ENCODE measurements at places on chromosomes 16 and 17.

GRCh38 chr17:21019976-21020586 lies 22.7 kb downstream of the USP22 start:
- DNase-seq, result peak; percentile 46

DNA sequence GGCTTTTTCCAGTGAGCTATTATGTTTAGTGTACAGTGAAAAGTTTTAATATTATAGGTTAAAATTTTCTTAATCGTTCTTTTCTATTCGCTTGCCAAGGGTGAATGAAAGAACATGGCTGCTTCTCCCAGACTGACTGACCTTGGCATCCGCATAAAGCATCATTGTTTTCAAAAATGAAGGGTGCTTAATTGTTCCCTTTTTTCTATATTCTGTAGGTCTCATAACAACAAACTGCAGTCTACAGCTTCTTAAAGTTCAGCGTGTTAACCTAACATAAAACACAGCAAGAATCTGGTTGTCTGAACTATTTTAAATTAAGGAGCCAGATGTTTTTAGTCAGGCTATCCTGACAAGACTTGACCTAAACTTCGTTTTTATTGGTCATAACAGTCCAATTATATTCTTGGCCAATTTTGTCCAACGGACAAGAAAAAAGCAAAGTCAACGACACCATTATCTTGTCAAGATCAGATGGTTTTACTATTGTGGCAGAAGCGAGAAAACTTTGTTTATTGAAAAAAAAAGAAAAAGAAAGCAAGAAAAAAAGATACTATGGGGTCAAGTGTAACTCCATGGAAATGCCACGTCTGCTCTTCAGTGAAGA lies 14.1 kb downstream of the C17orf58 start:
- no peak for DNase-seq

GRCh38 chr16:72400257-72401083 lies 228.5 kb upstream of the PMFBP1 start:
- DNase-seq, result peak; percentile 20

DNA sequence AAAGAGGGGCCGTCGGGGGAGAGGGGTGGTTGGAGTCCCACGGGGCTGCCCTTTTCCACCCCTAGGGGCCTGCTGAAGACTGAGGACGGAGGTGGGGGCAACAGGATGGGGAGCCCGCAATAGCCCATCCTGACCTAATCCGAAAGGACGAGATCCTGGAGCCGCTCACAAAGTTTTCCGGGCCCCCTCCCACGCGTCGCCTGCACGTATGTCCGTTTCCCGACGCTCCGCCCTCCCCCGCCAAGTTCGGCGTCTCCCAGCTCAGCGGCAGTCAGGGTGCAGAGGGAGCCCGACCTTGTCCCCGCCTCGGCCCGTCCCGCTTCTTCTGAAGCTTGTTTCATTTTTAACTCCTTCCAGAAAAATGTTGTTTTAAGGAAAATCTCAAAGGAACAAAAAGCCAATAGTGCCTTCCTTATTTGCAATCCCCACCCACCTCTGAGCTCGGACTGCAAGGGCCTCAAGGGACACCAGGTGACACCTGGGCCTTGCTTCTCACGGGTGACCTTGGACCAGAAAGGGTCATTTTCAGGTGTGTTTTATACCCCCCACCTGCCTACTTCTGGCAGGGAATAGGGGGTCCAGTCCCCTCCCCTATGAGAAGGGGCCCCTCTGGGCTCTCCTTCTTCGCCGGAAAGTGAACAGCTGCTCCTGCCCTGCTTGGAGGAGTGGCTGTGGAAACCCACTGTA lies 3.4 kb upstream of the ZNF423 start:
- no peak for DNase-seq

DNA sequence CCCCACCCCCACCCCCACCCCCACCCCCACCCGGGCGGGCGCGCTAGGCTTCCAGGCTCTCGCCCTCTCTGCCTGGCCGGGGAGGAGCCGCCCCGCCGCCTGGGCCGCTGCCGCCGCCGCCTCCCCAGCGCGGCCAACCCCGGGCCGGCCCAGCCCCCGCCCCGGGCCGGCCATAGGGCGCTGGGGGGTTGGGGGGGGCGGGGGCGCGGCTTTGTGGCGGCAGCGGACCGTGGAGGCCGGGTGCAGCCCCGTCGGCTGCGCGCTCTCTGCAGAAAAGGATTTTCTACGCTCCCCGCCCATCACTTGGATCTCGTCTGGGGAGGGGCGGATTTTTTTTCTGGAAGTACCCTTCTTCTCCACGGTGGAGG lies 230.9 kb downstream of the MRTFB start:
- peak; percentile 6 for DNase-seq

- DNase-seq, result peak; percentile 51
Measured at GRCh38 chr17:57045868-57046704, 39.0 kb upstream of the AKAP1 start.

DNA sequence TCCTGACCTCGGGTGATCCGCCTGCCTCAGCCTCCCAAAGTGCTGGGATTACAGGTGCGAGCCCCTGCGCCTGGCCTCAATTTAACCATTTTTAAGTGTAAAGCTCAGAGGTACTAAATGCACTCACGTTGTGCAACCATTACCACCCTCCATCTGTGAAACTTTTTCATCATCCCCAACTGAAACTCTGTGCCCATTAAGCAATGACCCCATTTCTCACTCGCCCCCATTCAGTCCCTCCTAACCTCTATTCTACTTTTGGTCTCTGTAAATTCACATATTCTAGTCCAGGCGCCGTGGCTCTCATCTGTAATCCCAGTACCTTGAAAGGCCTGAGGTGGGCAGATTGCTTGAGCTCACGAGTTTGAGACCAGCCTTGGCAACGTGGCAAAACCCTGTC lies 8.3 kb upstream of the SPNS3 start:
- no peak for DNase-seq

DNA sequence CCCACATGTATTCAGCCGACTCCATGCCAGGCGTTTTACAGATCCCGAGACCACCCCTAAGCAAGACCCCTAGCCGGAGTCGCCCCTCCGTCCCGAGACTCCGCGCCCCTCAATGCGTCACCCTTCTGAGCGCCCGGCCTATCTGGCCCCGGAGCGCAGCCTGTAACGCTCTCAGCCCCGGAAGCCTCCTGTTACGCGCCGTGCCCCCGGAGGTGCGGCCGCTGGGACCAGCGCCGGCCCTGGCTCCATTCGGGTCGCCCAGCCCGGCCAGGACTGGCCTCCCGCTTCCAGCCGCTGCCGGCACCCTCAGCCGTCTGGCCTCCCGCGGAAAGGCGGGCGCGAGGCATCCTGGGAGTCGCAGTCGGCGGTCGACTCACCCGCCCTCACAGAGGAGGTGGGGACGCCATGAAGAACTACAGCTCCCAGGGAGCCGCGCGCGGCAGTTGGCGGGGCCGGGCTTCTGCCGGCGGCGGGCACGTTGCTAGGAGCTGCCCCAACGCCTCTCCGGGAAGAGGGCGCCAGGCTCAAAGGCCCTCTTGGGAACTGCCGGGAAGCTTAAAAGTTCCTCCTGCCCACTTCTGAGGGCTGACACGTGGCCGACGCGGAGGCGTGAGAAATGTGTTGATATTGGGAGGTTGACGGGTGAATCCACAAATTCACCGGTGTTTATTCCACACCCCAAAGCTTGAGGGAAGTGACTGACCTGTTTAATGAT lies at the start of gene FBF1:
Gene FBF1, minus strand, starts transcription at position 316 of the 715 bp plus-strand sequence. CDS start 2,893 bp downstream, outside the sequence.
- peak; percentile 90 for DNase-seq

DNA sequence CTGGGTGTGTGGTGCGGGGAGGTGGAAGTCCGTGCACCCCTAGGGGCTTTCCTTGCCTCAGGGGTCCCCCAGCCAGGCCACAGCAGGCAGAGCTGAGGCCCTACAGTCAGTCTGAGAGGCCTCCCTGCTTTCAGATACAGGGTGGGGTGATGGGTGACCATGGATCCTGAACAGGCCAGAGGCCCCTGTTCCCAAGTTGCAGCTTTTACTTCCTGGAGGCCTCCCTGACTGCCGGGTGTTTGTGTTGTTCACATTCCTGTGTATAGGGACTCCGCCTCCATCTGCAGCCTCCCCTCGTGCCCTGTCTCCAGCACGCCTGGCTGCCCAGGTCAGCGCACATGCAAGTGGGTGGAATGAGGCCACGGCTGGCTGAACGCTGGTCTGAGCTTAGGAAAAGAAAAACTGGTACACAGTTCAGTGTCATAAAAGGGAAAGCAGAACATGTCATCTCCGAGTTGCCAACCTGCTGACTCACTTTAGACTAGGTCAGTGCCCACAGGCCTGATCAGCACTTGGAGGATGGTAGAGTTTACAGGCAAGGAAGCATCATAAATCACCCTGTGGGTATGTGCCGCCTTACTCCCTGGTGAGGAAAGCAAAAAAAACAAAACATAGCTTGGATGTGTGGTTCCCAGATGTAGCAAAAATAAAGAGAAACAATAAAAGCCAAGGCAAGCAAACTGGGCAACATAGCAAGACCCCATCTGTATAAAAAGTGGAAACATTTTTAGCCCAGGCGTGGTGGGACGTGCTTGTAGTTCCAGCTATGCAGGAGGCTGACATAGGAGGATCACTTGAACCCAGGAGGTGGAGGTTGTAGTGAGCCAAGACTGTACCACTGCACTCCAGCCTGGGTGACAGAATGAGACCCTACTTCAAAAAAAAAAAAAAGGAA lies 6.2 kb upstream of the SLC7A6 start:
- DNase-seq, result no peak

- DNase-seq, result no peak
Measured at GRCh38 chr17:67999291-67999911, 3.1 kb upstream of the C17orf58 start.

DNA sequence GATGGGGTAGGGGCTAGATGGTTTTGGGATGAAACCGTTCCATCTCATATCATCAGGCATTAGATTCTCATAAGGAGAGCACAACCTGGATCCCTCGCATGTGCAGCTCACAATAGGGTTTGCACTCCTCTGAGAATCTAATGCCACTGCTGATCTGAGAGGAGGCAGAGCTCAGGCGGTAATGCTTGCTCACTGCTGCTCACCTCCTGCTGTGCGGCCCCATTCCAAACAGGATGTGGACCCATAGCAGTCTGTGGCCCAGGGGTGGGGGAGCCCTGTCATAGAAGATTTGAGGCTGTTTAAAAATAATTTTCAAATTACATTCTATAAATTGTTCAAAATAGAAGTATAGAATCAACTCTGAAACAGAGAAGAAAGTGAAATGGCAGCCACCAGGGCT lies 50.8 kb downstream of the PHKB start:
- no peak for DNase-seq

DNA sequence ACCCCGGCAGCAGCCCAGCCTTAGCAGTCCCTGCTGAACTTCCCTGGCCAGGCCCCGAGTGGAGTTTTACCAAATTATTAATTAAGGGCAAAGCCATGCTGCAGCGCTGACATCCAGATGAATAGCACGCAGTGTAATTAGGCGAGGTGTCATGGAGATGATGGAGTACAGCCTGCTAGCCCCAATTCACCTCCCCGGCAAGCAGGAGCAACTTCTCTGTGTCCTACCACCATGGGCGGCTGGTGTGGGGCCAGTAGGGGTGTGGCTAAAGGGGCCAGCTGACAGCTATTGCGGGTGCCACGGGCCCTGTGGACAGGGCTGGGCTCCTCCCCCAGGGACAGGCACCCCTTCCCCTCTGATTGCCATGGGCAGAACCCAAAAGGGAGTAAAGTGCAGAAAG lies 24.5 kb downstream of the ENDOV start:
- DNase-seq, result no peak

GRCh38 chr16:63749276-63749675 lies 1372.6 kb downstream of the CDH11 start:
- DNase-seq, result no peak

GRCh38 chr17:10251212-10251948 lies 53.0 kb upstream of the GAS7 start:
- DNase-seq, result no peak

- peak; percentile 83 for DNase-seq
Measured at GRCh38 chr16:88456356-88457292, 3.5 kb downstream of the ZFPM1 start.

DNA sequence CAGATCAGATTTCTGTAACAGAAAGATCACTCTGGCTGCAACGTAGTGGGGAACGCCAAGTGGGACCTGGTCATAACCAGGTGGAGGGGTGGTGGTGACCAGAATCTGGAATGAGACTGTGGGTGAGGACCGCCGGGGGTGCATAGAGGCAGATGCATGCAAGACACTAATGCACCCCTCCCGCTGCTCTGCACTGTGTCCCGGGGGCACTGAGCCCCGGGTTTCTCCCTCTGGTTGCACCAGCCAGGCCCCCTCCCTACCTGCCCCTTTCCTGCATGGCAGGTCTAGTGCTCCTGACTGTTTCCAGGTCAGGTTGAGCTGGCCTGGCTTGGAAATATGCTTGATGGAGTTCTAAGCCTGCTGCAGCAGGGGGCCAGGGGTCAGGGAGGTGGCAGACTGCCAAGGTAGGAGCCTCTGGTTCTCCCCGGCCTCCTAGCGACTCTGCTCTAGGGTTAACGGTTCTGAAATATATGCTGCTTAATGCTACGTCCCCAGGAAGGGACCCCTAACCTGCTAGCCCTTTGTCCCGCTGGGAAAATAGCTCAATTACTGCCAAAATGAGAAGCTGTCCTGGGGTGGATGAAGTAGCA lies 94.3 kb downstream of the SDK2 start:
- no peak for DNase-seq

- DNase-seq, result no peak
Measured at GRCh38 chr17:79742951-79743476, 12.3 kb downstream of the ENPP7 start.

DNA sequence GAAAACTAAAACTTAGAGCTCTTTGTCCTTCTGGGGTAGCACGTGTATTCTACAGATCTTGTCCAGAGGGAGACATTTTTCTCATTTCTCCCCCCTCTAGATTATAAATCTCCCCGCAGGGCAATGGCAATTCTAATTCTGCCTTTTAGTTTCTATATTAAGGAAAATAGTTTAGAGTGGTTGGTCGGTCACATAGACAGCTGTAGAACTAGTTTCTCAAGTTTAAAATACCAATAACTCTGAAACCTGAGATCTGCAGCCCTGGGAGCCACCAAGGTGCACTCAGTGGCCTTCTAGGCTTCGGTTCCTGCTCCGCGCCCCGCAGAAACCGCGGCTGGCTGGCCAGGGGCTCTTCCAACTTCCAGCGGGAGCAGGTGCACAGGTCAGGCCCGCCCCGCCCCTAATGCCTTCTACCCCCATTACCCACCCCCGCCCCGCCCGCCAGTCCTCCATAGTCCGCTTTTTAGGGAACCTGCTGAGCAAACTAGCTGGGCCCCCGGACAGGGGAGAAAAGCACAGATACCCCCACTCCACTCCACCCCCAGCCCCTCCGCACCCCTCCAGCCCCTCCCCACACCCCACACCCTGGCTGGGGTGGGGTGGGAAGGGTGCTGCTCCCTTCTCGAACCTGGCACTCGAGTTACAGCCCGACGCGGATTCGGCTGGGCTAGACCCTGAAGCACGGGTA lies 431 bp downstream of the SLFN11 start:
- peak; percentile 25 for DNase-seq

DNA sequence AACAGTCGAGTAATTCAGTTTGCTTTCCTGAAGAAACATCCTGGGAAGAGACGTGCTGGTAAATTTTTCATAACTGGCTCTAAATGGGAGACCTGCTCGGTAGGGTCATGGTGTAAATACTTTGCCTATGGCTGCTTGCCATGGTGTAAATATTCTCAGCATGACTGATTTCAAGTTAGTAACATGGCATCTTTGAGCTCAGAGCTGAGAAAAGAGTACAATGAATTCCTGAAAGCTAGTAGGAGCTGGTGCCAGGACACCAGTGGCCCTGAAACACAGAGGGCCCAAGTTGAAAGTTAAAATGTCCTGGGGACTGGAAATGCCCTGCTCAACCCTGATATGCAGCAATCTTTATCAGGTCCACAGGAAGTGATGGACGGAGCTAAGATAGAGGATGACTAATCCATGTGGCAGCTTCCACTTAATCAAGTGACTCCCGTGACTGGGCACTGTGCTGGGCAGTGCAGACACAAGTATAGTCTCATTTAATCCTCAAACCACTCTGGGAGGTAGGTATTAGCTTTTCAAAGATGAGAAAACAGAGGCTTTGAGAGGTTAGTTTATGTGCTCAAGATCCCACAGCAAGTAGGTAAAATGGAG lies 130.1 kb upstream of the ADAMTS18 start:
- no peak for DNase-seq

Measured in activated naive CD4-positive, alpha-beta T cell treated with Interleukin-2 at 50 U/mL for 16 hours (primary cell).